Fibroblast of the aortic adventitia (primary cell): ENCODE measurements at places on chromosomes 1 and 21.
A peak's percentile ranks its signal among the peaks of the same experiment; 100 is the strongest.

DNA sequence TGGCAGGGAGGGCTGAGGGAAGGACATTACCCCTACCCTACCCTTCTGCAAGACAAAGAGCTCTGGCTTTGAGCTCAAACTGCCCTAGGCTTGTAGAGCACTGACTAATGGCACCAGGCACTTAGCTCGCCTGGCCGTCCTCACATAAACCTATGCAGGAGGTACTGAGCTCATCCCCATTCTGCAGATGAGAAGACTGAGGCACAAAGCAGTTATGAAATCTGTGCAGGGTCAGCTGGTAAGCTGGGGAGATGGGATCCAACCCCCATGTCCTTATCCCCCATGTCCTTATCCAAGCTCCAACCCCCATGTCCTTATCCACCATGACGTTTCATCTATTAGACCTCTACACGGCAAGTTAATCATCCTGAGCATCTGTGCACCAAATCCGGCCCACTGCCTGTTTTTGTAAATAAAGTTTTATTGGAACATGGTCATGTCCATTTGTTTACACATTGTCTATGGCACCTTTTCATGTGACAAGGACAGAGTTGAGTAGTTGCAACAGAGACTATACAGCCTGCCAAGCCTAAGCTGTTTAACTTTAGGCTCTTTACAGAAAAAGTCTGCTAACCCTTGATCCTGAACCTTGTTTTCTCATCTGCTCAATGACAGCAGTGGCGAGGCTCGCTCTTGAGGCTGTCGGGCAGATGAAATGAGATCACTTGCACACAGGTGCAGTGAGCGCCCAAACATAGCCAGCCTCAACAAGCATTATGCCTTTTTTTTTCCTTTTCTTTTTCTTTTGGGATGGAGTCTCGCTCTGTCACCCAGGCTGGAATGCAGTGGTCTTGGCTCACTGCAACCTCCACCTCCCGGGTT is 86.8 kb downstream of the FBXO2 start:
- DNase-seq = no peak

GRCh38 chr1:236163463-236164153 is 21.3 kb downstream of the GPR137B start:
- no peak for DNase-seq

GRCh38 chr1:174880171-174880570 is 119.6 kb upstream of the CACYBP start:
- no peak for DNase-seq

GRCh38 chr1:30962609-30963508 is 54.3 kb upstream of the SDC3 start:
- DNase-seq = no peak

GRCh38 chr1:82511441-82511840 is 710.7 kb downstream of the ADGRL2 start:
- DNase-seq = no peak

GRCh38 chr21:38768471-38769063 is 37.2 kb upstream of the ETS2 start:
- peak; percentile 95 for DNase-seq

GRCh38 chr1:62333441-62333840 is 14.2 kb upstream of the KANK4 start:
- no peak for DNase-seq

GRCh38 chr21:45280178-45280821 is 7.4 kb downstream of the POFUT2 start:
- DNase-seq = no peak

DNA sequence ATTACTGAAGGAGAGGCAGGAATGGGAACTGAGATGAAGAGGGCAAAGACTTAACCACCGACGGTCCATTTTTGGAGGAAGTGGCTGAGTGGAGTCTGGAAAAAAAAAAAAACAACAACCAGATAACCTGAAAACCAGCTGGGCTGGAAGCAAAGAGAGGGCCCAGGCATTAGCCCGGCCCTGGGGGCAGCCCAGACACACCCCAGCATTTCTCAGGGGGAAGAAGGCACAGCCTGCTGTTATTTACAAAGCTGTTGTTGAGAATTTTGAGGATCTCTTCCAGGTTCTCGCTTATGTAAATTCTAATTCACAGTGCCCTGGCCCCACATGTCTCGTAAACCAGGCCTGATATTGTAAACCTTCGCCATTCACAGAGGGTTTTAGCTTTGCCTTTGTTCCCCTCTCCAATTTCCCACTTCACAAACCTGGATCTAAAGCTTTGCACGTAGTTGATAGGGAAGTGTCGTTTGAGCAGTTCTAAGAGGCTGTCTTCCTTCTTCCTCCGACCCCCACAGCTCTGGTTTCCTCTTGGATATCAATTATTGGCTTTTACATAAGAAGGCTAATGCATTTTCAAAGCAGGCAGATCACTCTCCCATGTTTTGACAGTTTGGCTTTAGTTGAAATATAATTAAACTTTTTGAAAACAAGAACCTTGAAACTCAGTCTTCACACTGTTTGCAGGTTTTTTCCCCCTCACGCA is 161.8 kb upstream of the IRF2BP2 start:
- DNase-seq = no peak

GRCh38 chr1:67041841-67042503 is 12.0 kb downstream of the SLC35D1 start:
- peak; percentile 57 for DNase-seq

DNA sequence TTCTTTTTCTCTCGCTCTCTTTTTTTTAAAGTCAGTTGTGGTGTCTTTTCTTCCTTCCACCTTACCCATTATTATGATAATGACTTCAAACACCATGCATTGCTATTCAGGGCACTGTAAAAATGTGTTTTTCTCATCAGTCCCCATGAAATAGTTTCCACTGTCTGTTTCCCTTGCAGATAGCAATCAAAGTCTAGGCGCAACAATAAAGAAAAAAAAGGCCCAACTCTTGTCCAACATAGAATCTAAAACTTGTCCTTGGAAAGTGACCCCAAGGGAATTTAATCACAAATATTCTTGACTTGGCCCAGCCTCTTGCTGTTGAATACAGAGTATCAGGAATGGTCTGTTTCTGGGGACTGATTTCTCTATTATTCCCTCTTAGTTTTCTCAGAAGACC is 382.5 kb downstream of the PLPP3 start:
- no peak for DNase-seq

DNA sequence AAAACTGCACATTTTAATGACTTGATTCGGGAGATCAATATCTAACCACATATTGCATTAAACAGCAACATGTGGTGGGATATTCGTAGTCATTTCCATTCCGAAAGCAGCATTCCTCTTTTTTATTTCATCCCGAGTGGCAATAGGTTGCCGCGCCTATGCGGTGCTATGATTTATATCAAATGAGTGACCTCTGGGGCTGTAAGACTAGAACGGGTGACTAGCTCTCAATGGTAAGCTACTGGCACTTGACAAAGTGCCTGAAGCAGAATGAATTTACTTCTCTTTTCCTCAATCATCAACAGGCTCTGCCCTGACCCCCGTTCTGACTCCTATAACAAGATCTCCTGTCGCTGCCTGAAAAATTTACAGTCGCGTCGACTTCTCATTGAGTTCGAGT is 162.3 kb downstream of the ZNF281 start:
- no peak for DNase-seq

DNA sequence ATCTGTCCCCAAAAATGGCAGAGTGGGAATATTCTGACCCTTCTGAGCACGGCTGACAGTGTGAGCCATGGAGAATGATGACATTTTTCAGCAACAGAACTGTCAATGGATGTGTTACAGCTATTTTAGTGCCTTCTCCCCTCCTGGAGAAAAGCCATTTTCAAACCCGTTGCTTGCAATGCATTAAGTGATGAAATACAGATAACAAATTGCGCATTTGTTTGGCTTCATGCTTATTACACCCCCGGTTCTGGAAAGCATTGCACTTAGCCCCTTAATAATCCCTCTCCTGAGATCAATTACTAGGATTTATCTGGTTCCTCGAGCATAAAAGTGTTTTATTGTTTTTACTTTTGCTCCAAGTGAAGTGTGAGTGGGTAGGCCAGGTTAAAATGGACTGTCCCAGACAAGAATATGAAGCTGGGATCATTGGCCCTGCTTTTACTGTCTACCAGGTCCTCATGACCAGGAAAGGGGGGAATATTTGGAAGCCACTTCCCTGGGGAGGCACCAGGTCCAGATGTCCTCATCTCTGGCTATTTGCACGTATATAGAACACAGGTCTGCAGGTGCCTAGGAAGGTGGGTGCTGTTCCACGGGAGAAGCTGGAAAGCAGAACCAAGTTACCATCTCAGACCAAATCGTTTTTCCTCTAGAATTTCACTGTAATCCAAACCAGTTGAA is 37.5 kb upstream of the HHAT start:
- no peak for DNase-seq

- no peak for DNase-seq
These were observed 45.4 kb downstream of the S100B start for GRCh38 chr21:46559291-46559983.

- DNase-seq = no peak
These were observed 11.1 kb upstream of the KCNE1 start for GRCh38 chr21:34523019-34523555.

DNA sequence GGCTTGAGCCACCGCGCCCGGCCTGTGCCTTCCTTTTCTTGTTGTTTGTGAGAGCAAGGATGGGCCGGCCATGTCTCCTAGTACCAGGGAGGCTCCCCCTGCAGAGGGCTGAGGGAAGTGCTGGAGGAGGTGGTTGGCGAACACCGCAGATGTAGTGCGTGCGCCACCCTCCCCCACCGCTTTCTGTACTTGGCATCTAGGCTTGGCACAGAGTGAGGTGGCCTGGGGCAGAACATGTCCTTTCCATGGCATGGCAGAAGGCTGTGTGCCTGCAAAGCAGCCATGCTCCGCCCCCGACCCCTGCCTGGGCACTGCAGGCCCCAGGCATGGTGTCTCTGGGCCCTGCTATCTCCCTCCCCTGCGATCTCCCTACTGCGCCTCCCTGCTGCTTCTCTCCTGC is 30.7 kb downstream of the ALPL start:
- no peak for DNase-seq

GRCh38 chr1:115647507-115647906 is 5.7 kb downstream of the VANGL1 start:
- no peak for DNase-seq

DNA sequence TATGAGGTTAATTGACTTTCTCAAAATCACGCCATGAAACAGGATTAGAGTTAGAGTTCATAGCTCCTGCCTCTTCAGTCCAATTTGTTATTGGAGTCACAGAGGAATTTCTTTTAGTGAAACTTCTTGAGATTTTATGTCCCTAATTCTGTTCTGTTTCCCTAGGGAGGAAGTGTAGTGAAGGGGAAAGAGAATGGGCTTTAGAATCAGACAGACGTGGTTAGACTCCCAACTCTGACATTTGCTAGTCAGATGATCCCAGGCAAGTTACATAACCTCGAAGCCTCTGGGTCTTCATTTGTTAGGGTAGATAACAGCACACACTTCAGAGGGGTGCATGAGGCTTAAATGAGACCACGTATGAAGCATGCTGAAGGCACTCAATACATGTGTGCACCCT is 83.9 kb downstream of the ASTN1 start:
- no peak for DNase-seq

- DNase-seq = no peak
These were observed 61.8 kb downstream of the RUNX3 start for GRCh38 chr1:24868016-24868875.

DNA sequence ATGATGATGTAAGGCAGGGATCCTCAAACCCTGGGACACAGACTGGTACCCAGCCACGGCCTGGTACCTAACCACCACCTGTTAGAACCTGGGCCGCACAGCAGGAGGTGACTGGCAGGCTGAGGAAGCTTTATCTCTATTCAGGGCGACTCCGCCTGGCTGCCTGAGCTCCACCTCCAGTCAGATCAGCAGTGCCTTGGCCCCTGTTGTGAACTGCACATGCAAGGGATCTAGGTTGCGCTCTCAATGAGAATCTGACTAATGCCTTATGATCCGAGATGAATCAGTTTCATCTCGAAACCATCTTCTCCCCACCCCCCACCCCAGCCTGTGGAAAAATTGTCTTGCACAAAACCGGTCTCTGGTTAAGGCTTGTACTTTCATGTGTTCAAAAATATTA is 4.2 kb downstream of the RNPC3 start:
- DNase-seq = no peak

GRCh38 chr1:95133687-95134086 is 16.5 kb downstream of the TLCD4 start:
- DNase-seq = no peak

GRCh38 chr1:159211331-159212136 is 6.9 kb downstream of the ACKR1 start:
- peak; percentile 31 for DNase-seq

DNA sequence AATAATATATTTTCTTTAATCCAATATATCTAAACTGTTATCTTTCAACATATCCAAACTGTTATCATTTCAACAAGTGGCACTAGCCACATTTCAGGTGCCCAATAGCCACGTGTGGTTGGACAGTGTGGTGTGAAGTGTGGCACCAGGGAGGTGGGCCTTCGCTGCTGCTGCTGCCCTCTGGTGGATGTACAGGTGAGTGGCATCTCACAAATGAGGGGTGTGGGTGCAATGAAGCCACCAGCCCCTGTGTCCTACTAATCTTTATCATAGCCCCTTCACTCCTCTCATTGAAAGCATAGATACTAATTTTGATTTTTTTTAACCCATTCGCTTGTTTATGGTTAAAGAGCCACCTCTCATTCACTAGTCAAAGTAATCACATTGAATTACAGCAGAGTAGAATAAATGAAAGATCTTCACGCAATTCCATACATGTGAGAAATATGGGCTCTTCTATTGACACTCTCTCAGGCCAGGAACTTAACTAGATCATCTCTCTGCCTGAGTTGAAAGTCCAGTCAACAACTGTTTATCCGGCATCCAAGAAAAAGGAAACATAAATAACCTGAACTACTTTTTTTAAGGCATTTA is 499.2 kb downstream of the OMA1 start:
- DNase-seq = no peak

DNA sequence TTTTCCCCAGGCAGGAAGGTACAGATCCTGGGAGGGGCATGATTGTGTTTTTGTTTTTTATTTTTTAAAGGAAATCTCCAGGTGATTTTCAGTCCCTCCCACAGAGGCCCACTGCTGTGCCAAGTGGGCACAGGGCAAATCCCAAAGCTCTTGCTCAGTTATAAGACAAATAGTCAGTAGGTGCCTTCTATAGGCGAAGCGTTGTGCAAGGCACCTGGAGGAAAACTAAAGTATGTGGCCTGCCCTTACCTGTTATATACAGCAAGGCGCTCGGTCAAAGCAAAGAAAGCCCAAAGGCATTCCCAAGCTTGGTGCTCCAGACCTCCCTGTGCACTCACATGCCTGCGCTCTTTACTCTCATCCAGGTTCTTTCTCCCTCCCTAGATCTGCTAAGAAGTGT is 81.0 kb downstream of the KCNJ15 start:
- DNase-seq = no peak

- DNase-seq = no peak
These were observed 2225.7 kb downstream of the NCAM2 start for GRCh38 chr21:23223882-23224281.
